ENCODE measurements at places on chromosomes 4 and X.

DNA sequence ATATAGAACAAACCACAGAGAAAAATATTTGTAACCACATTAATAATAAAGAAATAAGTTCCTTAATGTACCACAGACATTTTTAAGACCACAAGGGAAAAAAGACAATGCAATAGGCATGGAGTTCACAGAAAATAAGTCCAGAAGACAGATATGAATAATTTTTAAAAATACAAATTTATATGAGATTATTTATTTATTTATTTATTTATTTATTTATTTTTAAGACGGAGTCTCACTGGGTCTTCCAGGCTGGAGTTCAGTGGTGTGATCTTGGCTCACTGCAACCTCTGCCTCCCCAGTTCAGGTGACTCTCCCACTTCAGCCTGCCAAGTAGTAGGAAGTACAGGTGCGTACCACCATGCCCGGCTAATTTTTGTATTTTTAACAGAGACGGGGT is 53.7 kb downstream of the THAP9 start:
- no peak for DNase-seq

- no peak for DNase-seq
Measured at GRCh38 chrX:133214301-133214700, 3.9 kb downstream of the TFDP3 start.

GRCh38 chr4:57124145-57124544 is 14.0 kb upstream of the IGFBP7 start:
- DNase-seq, result no peak

DNA sequence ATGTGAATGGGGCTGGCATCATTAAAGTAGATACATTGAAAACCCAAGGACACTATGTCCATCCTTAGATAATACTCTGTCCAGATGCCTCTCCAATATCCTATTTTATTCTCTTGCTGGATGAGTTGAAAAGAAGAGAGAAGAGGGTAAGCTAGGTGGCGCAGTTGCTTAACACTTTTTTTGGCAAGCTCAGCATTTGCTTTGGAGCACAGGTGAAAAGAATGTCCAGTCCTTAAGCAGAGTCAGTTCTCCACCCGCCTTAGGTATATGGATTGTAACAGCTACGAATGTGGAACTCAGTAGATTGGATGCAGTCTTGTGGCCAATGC is 208.4 kb downstream of the NWD2 start:
- peak; percentile 90 for DNase-seq

DNA sequence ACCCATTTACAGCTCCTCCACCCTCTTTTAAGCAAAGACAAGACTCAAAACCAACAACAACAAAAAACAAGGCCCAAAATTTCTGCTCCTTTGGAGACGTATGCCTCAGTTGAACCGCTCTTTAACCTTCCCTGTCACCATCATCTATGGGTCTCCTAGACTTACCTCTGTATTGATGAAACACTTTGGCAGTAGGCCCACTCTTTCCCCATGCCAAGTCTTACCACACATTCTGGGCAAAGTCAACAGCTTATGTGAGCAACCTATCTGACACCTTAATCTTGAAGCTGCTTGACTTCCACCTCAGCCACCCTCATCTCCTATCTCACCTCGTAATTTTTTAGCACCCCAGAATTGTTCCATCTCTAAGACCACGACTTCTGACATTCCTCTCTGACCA is 99.7 kb upstream of the CXorf66 start:
- DNase-seq, result no peak

GRCh38 chrX:5842601-5843000 is 386.1 kb downstream of the NLGN4X start:
- DNase-seq, result no peak

DNA sequence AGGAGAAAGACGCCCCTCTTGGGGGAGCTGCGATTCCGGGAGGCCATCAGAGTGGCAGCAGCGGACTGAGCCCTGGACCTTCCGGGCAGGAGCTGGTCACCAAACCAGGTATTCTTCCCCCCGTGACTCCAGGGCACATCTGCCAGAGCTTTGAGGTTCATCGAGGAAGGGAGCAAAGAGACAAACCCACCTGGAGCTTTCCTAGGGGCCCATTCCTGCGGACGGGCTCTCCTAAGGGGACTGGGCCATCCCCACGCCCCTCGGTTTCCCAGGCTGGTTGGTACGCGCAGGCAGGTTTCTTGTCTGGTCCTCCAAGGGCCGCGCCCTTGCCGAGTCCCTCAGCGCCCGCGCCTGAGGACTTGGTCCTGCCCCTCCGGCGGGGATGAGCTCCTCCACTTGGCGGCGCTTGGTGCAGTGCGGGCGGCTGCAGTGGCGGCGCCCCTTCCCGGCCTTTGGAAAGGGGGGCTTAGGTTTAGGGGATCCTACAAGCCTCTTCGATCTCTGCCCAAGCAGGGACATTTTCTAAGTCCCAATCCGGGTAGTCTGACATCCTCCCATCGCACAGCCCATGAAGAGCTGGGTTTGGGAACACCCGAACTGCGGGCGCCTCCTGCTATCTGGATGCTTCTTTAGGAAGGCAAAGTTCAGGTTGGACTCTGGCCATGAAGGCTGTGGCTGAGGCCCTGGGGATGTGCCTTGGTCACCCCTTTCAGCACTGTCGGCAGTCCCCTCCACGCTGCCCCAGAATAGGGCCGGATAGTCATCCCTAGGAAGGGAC is 538 bp downstream of the STBD1 start:
- peak; percentile 46 for DNase-seq

GRCh38 chr4:174318829-174319764 is 35.4 kb downstream of the CEP44 start:
- peak; percentile 17 for DNase-seq

DNA sequence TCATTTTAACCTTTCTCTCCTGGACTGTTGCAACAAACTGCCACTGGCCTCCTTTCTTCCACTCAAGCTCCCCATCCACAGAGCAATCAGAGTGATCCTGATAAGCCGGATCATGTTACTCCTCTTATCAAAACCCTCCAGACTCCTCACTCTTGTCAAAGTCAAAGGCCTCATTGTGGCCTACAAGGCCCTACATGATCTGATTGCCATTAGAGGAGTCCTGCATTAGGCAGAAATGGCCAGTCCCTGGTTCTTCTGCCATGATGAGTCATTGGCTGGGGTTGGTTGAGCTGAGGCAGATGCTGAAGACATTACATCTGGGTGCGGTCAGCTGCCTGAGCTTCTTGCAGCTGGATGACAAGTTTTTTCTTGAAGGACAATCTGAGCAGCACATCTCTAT is 32.7 kb upstream of the CASK start:
- DNase-seq, result no peak

Data from spinal cord (tissue), 10 donors.